Cortex of kidney (tissue), 1 donor: ENCODE measurements at places on chromosomes 11 and 22.

DNA sequence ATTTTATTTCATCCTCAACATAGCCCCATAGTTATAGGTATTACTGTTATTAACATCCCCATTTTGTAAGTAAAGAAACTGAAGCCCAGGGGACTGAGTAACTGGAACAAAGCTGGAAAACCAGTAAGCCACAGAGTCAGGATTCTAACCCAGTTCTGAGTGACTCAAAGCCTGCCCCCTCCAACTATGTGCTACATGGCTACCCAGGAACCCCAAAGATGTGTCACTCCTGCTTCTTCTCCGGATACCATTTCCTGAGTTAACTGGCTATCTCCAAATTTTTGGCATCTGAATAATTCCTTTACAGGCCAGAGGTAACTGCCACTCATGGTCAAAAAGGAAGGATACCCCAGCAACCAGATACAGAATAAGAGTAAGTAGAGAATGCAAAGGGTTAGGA, 43.6 kb downstream of the TENM4 start:
- DNase-seq, result no peak

DNA sequence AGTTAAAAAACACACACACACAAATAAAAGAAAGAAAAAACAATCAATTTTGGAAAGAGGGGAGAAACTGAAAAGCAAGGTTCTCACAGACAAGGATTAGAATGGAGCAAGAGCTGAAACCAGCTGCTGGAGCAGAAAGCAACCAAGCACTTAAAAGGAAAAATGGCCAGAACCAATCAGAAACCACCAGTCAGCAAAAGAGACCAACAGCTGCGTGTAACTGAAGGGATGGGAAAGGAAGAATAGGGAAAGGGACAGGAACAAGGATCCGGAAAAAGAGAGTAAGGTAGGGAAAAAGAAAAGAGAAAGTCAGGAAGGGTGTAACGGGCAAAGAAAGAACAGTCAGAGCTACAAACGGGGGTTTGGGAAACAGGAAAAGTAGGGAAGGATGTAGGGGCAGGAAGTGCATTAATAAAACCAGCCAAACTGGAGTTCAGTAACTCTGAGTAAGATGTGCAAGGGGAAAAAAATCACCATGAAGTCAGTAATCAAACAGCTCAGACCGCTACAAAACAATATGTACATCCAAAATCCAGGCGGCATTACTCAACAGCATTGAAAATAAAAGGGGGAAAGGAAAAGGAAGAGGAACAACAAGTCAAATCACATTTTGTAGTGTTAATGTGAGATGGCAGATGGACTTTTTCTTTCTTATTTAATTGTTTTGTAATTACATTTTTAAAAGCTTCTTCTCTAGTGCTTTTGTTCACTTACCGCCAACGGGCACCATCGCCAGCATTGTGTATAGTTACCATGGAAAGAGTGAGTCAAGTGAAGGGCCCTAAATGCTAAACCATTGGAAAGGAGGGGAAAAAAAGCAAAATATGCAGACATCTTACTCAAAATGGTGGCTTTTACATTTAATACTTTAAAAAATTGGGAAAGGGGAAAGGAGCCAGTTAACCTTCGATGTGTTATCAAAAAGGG, 49.2 kb downstream of the APOL5 start:
- DNase-seq, result no peak

- DNase-seq, result no peak
Observed at GRCh38 chr22:38970551-38970950, 11.6 kb upstream of the APOBEC3B start.

GRCh38 chr22:45305456-45306075, 4.2 kb upstream of the FAM118A start:
- DNase-seq, result no peak

GRCh38 chr11:8610532-8611116, 16.6 kb upstream of the STK33 start:
- DNase-seq, result no peak

DNA sequence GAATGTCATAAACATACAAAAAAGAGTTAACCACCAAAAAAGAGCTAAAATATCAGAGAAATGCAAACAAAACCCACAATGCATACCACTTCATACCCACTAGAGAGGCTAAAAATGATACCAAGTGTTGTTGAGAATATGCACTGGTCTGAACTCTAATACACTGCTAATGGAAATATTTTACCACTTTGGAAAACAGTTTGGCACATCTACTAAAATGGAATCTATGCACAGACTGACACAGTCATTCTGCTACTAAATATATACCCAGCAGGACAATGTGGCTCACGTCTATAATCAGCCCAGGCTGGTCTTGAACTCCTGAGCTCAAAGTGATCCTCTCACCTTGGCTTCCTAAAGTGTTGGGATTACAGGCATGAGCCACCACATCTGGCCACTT, 18.0 kb downstream of the MAPK1 start:
- no peak for DNase-seq

- DNase-seq, result no peak
Observed at GRCh38 chr11:45041596-45041995, 90.9 kb upstream of the TP53I11 start.

DNA sequence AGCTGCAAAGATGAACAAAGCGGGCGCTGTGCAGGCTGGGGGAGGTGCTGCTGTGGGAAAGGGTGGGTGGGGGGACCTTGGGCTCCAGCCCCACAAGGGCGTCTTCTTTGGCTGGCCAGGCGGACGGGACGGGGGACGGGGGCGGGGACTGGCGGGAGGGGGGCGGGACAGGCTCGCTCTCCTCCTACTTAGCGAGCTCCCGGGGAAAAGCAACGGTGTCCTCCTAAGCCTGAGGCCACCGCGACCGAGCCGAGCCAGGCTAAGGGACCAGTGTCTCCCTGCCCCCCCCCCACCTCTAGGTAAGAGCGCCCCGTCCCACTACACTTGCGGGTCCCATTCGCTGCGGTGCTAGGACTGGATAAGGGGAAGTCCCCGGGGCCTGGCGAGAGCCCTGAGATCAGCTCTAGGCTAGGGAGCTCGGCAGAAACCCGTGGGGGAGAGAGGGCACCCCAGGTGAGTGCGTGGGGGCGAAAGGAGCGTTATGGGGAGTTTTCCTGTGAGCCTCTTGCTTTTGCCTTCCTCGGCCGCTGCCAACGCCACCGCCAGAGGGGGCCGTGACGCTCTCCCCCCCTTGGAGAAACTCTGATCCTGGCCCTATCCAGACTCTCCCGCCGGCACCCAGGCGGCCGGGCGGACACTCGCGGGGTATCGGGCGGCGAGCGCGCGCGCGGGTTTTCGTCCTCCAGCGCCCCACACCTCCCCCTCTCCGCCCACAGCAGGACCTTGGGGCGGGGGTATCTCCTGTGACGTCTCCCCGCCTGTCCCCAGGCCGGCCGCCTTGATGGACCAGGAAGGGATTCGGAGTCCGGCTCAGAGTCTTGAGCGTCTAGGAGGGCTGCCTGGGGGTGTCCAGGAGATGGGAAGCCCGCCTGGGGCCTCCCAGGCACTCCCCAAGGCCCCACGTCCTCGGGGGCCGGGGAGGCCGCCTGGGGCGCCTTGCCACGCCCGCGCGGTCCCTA, at the start of gene PHLDB1:
Gene PHLDB1 (plus strand): TSS at position 215 of the 959 bp plus-strand sequence. CDS start 6,222 bp downstream, outside the sequence.
- DNase-seq, result no peak

DNA sequence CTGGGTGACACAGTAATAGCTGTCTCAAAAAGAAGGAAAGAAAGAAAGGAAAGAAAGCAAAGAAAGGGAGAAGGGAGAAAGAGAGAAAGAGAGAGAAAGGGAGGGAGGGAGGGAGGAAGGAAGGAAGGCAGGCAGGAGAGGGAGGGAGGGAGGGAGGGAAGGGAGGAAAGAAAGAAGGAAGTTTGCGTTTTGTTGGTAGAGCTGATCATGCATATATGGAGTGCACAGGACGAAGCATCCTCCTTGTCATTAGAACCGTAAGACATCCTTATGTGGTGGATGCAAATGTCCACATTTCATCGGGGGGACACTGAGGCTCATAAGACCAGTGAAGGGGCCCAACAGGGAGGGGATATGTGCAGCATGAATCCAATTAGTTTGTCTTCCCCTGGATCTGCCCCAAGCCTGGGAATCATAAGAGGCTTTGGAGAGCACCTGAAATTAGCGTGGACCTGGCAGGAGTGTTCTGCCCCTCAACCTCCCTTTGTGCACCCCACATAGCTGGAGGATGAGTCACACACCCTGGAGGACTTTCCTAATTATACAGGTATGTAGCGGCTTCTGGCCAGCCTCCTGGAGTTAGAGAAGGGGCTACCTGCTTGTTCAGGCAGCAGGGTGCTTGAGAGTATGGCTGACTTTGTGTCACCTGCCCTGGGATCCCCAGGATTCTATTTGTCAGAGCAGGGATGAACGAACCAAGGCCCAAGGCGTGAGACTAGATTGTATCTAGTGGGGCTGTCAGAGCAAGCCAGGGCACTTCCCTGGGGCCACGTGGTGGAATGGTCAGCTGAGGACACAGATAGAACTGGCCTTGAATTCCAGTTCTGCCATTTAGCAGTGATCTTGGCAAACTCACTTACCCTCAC, 119.7 kb upstream of the CD82 start:
- no peak for DNase-seq

DNA sequence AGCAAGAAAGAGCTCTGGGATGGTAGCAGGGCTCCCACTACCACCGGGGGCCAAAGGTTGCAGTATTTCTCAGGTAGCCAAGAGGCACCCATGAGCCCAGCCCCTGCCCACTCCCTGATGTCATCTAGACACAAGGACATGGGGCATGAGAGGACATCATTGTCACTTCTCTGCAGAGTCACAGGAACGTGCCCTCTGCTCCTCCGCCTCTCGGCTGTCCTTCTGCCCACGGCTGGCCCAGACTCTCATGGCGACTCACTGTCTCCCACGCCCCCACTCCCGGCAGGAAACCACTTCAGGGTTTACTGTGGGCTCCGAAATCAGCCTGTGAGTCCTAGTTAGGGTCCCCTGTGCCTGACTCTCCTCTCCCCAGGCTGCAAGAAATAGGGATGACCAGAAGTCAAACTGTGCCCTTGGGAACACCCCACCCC, 1.8 kb upstream of the GAL start:
- DNase-seq, result no peak

DNA sequence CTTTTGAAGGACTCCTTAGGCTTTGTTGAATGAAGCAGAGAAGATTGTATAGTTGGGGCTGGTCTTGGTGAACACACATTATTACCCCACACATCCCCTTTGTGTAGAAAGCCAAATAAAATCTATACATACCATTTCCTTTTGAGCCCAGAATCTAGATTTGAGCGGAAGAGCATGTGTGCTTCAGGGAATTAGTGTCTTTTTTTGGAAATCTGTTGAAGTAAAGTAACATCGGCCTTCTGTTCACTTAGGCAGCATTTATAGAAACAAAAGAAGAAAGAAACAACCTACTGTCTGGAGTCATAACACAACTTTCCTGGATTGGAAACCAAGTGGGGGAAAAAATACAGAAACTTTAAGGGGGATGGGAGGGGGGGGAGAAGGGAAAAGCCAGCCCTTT, 37.9 kb upstream of the TTC12 start:
- DNase-seq, result no peak

- no peak for DNase-seq
Observed at GRCh38 chr11:72380132-72380503, 54.2 kb downstream of the CLPB start.

- no peak for DNase-seq
Observed at GRCh38 chr22:33362702-33363101, 304.5 kb upstream of the SYN3 start.

DNA sequence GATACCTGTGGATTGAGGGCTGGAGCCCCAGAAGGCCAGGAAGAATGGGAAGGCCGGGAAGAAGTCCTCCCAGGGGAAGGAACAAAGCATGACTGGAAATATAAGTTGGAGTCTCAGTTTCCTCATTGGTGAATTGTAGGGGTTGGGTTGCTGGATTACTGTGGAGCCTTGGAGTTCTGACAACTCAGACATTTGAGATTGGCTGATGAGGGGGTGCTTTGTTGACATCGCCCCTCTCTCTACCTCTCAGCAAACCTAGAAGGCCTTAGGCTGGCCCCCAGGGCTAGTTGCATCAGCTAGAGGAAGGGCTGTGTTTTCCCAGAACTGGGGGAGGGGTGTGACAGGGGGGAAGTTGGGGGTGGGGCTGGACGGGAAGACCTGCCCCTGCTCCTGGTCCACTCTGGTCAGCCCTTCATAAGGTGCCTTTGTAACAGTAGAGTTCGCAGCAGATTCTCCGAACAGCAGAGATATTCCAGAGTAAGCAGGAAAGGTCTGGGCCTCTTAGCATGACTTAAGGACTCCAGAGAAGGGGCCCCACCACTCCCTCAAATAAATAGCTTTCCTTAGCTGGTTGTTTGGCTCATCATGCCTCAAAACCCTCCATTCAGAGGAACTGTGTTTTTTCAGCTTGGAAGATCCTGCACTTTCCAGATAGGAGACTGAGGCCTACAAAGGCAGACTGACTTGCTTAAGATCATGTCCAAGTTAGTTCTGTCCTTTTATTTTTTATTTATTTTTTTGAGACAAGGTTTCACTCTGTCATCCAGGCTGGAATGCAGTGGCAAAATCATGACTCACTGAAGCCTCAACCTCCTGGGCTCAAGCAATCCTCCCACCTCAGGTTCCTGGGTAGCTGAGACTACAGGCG, 12.5 kb upstream of the THRSP start:
- no peak for DNase-seq

GRCh38 chr11:1702506-1702905, 5.5 kb downstream of the KRTAP5-6 start:
- no peak for DNase-seq
